ENCODE measurements at places on chromosomes 11 and 22.

- DNase-seq, result no peak
These were observed 29.5 kb downstream of the MMP27 start for GRCh38 chr11:102676084-102676483.

- peak; percentile 42 for DNase-seq
These were observed 650 bp downstream of the PPM1F start for GRCh38 chr22:21951931-21952465.

DNA sequence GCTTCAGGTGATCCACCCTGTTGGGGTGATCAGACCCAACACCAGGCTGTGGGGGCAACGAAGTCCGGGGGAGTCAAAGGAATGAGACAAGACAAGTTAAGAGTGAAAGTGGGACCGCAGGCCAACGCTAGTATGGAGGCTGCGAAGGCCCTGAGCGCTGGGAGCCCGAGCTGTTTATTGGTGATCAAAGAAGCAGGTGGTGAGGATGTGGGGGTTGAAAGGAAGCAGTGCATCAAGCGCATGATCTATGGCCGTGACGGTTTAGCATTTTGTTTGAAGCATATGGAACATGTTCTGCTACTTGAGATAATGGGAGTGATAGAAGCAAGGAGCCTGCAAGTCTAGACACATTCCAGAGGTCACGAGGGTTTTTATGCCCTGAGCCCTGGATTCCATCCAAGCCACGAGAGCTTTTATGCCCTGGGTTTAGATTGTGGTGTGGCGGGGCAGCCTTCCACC is 49.5 kb downstream of the MCHR1 start:
- DNase-seq, result peak; percentile 62

GRCh38 chr22:46162285-46162684 is 12.0 kb downstream of the PPARA start:
- no peak for DNase-seq

DNA sequence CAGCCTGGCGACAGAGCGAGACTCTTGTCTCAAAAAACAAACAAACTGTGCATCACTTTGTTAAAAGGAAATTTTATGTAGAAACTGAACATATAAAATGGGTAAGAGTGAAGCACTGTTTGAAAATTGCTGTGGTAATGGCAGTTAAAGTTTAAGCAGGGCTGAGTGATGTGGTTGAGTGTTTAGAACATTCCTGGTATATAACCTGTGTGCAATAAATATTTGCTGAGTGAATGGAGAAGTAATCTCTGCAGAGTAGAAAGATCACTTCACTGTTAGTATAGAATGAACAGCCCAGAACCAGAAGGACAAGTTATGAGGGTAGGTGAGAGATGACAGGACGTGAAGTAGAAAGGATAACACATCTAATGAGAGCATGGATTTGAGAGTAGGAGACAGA is 27.3 kb downstream of the CECR2 start:
- no peak for DNase-seq

- no peak for DNase-seq
These were observed 10.9 kb downstream of the DEFB108B start for GRCh38 chr11:71843858-71844257.

- no peak for DNase-seq
These were observed 203.7 kb downstream of the NELL1 start for GRCh38 chr11:20873054-20873453.

- no peak for DNase-seq
These were observed 22.6 kb upstream of the AMPD3 start for GRCh38 chr11:10432493-10432892.

- DNase-seq, result no peak
These were observed 20.2 kb downstream of the MS4A6E start for GRCh38 chr11:60347084-60347797.

- no peak for DNase-seq
These were observed 427.5 kb upstream of the CCDC90B start for GRCh38 chr11:83713708-83714107.

DNA sequence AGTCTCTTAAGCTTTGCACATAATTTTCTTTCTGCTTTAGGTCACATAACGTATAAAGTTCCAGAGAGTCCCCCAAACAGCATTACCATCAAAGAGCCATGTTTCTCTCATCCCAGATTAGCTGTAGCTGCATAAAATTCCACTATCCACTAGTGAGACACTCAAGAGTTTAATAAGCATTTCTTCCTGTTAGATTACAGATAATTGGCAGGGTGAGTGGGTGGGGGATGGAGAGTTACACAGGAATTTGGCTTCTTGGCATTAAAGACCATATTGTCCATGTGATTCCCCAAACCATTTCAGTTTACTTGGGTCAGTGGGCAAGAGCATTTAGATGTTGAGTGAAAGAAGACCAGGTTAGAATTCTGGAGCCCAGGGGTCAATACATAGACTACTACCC is 82.3 kb downstream of the FDX1 start:
- no peak for DNase-seq

DNA sequence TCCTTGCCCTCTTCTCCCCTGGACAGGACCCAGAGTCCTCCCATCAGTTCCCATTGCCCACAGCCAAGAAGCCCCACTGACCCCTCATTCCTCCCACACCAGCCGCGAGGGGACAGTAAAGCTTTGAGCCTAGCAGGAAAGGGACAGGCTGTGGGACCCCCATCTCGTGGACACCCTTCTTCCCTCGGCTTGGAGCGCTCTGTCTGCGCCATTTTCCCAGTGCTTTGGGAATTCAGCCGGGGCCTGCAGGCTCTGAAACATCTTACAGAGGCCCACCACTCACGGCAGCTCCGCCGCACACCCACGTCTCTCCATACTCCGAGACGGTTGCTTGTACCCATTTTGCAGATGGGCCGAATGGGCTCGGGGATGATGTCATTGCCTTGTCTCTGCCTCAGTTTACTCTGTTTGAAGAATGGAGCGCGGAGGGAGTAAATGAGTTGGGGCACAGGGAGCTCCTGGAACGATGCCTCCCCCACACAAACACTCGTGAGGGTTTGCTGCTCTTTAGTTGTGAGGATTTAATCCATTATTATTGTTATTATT is 447.7 kb downstream of the TBC1D22A start:
- peak; percentile 12 for DNase-seq

DNA sequence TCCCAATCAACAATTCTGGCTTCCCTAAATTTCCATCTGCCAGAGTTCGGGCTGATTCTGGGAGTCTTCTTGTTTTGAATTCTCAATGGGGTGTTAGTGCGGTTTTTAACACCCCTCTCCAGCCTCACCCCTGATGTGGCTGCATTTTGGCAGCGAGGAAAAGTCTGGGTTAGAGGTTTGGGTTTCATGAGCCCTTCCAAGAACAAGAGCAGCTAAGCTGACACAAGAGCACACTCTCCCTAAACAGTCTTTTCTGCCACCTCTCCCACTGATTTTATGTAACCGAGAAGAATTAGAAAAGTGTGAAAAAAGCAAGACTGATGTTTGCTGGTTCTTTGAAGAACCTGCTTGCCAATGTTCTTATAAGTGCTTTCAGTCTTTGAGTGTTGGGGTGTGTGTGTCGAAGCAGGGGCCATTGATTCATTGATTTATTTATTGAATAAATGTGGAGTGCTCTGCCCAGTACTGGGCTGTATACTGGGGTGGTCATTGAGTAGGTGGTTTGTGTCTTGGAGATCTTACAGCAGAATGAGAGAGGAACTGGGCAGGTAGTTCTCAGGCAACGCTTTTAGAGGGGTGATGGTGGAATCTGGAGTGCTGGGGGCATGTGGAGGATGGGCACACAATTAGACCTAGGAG is 101.5 kb downstream of the TRAF6 start:
- no peak for DNase-seq

DNA sequence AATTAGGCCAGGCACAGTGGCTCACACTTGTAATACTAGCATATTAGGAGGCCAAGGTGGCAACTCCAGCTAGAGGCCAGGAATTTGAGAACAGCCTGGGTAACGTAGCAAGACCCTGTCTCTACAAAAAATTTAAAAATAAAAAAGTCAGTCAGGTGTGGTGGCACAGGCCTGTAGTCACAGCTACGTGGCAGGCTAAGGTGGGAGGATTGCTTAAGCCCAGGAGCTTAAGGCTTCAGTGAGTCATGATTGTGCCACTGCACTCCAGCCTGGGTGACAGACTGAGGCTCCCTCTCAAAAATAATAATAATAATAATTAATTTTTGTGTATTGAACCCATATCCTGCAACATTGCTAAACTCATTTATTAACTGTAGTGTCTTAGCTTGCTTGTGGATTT is 15.3 kb upstream of the TRIM29 start:
- no peak for DNase-seq

GRCh38 chr11:118087931-118088330 is 1.2 kb upstream of the SMIM35 start:
- no peak for DNase-seq

DNA sequence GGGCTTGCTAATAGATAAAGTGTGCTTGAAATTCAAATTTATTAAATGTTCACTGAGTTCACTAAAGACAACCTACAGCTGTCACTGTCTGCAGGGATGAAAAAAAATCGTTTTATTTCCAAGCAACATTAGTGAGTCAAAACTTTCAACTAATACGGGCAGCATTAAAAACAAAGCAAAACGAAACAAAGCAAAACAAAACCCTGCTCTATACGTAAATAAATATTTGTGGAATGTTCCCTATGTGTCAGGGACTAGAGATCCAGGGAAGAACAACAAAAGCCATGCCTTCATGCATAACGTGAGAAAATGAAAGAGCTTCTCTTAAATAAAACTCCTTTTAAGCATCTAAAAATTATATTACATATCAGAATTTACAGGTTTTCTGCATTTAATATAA is 553 bp downstream of the NAALAD2 start:
- no peak for DNase-seq

- DNase-seq, result no peak
These were observed 17.6 kb upstream of the MGAT3 start for GRCh38 chr22:39439170-39439569.

GRCh38 chr11:1306186-1307162 is 3.0 kb downstream of the TOLLIP start:
- no peak for DNase-seq

GRCh38 chr11:128796270-128796669 is 70.8 kb downstream of the KCNJ1 start:
- DNase-seq, result no peak

DNA sequence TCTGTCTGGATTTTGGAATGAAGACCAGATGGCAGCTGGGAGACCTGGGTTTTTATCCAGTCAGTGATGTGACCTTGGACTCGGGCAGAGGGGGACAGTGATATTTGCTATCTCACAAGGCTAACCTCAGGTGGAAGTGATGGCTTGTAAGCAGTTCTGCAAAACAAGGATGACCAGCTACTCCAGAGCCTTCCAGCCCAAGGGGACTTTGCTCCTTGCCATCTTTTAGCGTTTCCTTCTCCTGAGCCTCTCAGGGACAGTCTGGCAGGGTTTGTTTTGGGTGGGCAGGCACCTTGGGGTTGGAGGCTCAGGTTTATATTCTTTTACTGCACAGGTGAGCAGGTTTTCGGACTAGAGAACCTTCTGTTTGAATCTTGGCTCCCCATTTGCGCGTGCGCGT is 9.5 kb upstream of the OSBP2 start:
- DNase-seq, result no peak

DNA sequence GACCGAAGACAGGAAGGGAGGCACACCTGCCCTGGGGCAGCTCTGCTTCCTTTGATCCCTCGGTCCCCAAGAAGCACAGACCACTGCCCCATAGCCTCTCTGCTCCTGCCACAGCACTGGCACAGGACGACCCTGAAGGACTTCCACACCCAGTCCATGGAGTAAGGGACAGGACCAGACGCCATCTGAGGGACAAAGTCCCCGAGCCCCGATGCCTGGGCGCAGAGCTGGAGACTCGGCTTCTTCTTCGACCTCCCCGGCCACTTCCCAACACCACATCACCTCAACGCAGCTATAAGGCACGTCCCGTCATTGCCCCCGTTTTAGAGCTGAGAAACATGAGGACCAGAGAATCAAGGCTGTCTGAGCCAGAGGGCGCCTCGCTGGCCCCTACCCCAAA is 310.5 kb downstream of the BRD1 start:
- no peak for DNase-seq

- no peak for DNase-seq
These were observed 150.8 kb upstream of the C11orf58 start for GRCh38 chr11:16587670-16588069.

DNA sequence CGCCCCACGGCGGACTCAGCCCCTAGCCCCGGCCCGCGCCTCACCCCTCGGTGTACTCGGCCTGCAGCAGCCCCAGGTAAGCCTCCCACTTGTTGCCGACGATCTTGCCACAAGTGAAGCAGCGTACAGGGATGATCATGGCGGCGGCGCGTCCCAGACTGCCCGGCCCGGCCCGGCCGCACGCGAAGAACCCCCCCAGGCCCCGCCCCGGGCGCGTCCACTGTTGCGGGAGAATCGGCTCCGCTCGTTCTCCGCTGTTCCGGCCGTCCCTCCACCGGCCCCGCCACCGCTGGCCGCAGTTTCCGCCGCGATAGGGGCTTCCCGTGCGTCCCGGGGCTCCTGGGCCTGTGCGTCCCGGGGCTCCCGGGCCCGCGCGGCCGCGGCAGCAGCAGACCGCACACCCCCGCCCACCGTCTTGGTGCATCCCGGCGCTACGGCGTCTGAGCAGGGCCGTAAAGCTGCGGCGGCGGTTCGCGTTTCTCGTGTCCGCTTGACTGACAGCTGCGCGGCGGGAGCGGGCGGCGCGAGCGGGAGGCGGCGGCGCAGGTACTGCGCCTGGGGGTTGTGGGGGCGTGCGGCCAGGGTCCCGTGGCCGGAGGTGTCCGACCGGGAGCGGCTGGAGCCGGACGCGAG is at the start of the genes POLR2L and TSPAN4:
POLR2L (minus strand) TSS at position 160 of the 633 bp plus-strand sequence; CDS start at position 139, 21 bp downstream.
TSPAN4 (plus strand) TSS at position 483 of the 633 bp plus-strand sequence. CDS start 7,453 bp downstream, outside the sequence.
- peak; percentile 92 for DNase-seq

- no peak for DNase-seq
These were observed 98.4 kb downstream of the ZNF280B start for GRCh38 chr22:22410121-22410520.

DNA sequence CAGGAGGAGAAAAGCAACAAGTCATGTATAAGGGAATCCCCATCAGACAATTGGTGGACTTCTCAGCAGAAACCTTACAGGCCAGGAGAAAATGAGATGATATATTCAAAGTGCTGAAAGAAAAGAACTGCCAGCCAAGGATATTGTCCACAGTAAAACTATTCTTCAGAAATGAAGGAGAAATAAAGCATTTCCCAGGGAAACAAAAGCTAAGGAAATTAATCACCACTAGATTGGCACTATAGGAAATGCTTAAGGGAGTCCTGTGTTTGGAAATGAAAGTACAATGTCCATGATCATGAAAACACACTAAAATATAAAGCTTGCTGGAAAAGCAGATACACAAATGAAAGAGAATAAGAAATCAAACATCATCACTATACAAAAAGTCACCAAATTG is 282.0 kb downstream of the BLID start:
- DNase-seq, result no peak

- no peak for DNase-seq
These were observed 93.2 kb downstream of the RELT start for GRCh38 chr11:73469401-73469800.

DNA sequence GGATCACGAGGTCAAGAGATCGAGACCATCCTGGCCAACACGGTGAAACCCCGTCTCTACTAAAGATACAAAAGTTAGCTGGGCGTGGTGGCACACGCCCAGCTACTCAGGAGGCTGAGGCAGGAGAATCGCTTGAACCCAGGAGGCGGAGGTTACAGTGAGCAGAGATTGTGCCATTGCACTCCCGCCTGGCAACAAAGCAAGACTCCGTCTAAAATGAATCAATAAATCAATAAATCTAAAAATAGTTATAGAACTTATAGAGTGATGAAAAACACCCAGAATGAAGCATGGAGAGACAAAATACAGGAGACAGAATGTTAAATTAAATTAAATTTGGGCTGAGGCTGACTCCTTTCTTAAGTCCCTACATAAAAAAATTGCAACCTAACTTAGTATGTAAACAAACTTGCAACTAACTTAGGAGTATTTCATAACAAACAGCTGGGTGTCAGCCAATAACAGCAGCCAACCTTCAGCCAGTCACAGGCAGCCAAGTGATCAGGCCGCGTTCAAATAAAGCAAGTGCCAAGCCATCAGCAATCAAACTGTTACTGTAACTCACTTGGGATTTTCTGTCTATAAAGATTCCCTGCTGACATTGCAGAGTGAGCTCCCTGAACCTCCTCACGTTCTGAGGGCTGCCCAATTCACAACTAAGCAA is 7.3 kb upstream of the TP53AIP1 start:
- no peak for DNase-seq

All from activated T-cell treated with anti-CD3 and anti-CD28 coated beads, Interleukin-2, amount 50 U/mL, for 1 hour (primary cell).